DMS 273 treated with DMSO at 0.1 percent for 48 hours (cell line): ENCODE measurements at places on chromosomes 7 and 10.

DNA sequence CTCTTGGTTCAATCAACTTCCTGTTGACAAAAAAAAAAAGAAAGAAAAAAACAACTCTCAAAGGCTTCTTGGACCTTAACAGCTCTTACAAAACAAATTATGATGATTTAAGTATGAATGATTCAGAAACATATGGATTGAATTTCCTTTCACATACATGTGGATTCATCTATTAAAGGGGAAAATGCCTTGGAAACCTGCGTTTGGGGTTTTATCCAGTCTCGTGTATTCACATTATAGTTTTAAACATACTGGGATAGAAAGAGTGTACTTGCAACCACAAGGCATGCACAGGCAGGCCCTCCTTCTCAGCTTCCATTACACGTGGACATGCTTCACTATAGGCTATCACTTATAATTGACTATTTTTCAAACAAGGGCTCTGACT, 286.7 kb downstream of the INHBA start:
- no peak for DNase-seq

DNA sequence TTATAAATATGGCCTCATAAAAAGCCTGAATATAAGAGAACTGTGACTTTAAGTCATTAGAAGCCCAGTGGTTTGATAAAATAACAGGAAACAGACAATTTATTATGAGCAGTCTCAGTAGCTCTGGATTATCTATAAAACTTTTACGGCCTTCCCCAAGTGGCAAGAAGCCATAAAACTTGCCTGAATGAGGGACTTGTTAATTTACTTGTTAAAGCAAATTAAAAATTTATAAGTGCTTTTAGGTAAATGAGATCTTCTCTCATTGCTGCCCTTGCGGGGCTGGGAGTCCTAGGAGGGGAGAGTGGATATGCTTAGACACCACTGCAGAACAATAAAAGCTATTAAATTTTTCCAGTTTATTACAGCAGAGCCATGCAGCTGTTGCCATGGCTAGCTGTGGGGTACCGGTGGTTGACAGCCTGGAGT, 499.9 kb downstream of the AUTS2 start:
- no peak for DNase-seq

- no peak for DNase-seq
Observed at GRCh38 chr10:7239312-7239985, 171.4 kb downstream of the SFMBT2 start.

DNA sequence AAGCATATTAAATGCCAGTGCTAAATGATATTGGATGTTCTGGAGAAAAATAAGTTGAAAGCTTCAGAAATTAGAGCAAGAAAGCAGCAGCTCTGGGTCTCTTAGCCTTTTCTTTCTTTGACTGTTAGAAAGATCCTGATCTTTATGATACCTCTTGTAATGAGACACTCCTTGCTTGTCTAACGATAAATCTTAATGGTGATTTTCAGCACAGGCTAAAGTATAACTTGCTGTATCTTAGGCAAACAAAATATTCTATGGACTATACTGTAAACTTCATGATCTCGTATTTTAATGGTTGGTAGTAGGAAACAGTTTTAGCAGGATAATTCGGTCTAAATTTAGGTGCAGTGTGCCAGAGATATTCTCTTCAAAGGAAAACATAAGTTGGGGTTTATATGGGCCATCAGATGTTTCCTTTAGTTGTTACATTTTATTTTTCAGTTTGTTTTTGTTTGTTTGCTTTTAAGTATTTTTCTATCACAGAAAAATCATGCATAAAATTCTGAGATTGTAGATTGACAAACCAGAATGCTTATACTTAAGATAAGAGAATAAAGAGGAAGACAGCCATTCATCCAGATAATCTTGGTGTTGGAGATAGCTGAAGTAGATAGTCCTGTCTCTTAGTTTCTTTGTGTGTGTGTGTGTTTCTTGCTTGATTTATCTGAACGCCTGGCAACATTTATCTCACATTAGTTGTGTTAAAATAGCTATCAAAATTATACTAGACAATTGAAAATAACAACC, 4.7 kb downstream of the CASD1 start:
- DNase-seq: no peak

- DNase-seq: peak; percentile 66
Observed at GRCh38 chr7:32062150-32062549, 8.1 kb downstream of the PDE1C start.

- DNase-seq: no peak
Observed at GRCh38 chr7:34758111-34758601, 100.1 kb downstream of the NPSR1 start.

- no peak for DNase-seq
Observed at GRCh38 chr7:40101201-40101600, 33.2 kb downstream of the MPLKIP start.

DNA sequence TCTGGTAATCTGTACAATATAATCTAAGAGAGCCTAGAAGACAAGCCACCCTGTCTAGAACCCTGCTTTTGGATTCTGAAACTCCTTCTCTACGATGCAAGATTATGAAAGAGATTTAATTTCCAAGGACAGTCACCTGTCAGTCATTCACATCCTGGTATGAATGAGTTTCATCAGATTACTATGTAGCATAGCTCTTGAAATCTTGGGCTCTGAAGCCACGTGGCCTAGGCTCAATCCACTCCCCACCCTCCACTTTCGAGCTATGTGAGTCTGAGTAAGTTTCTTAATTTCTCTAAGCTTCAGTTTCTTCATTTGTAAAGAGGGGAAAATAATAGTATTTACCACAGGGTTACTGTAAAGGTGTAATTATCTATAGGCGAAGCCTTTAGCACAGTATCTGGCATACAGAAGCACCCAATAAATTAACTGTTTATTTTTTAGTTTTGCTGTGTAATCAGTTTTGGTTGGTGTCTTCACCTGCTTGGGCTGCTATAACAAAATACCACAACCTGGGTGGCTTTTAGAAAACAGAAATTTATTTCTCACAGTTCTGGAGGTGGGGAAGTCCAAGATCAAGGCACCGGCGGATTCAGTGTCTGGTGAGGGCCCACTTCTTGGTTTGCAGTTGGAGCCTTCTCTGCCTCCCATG, 71.3 kb downstream of the MYOF start:
- DNase-seq: no peak

- no peak for DNase-seq
Observed at GRCh38 chr10:74213571-74214162, 62.6 kb downstream of the ADK start.

- DNase-seq: no peak
Observed at GRCh38 chr7:105892387-105892786, 16.0 kb upstream of the ATXN7L1 start.

DNA sequence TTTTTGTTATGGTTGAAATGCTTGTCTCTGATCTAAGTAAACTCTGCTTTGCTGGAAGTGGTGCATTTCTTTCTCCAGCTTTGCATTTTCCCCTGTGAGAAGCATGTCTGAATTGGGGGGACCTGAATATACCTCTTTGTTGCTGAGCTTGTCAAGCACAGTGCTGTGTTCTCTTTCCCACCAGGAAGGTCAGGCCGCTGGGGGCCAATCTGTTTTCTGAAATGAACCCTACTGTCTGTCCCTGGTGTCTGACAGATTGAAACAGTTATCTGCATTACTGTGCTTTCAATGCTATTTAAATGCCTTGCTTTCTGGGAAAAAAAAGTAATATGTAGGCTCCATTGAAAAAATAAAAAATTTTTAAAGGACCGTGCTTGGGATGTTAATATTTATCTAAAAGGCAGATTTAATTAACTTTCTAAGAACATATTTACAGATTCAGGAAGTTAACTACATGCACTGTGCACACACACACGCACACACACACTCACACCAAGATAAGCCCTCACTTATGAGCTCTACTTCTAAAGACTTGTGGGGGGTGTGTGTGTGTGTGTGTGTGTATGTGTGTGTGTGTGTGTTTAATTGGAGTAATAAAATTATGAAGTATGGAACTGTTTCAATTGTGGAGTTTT, 127.0 kb upstream of the FZD1 start:
- DNase-seq: no peak

- DNase-seq: no peak
Observed at GRCh38 chr10:122263971-122264370, 7.1 kb upstream of the BTBD16 start.

DNA sequence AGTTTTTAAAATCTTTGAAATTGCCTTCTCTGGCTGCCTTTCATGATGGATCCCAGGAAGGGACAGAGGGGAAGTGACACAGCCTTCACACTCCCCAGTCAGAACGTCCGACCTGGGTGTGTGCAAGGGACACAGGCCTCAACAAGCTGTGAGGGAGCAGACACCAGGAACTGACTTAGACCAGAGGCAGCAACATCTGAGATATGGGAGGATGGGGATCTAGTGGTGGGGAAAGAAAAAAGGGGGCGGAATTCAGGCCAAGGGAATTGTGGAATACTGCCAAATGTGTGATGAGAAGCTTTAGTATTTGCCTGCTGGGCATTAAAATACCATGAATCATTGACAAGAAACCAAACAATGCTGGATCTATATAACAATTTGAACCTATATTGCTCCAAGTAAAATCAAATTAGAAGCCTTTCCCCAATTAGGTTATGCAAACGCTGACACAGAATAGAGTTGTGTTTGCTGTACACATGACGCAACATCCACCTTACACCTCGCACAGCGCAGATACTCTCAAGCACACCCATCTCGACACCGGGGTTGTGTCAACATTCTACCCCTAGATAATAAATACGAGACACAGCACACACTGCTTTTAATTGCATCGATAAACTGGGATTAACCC, 17.2 kb upstream of the MNX1 start:
- DNase-seq: no peak

DNA sequence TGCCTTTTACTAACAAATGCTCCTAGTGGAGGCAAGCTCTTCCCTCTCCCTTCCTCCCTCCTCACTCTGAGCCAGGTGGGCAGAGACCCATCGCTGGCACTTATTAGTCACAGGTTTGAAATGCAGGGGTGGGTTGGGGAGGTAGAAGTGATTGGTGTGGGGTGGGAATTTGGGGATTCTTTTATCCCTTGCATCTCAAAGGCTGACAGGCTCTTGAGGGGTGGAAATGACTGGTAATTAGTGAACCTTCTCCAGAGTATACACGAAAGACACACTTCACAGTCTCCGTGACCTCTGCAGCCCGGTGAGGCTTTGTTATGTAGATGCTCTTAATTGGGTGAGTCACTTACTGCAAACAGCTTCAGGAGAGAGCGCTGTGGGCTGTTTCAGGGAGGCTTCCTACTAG, 13.9 kb upstream of the LRMDA start:
- no peak for DNase-seq

DNA sequence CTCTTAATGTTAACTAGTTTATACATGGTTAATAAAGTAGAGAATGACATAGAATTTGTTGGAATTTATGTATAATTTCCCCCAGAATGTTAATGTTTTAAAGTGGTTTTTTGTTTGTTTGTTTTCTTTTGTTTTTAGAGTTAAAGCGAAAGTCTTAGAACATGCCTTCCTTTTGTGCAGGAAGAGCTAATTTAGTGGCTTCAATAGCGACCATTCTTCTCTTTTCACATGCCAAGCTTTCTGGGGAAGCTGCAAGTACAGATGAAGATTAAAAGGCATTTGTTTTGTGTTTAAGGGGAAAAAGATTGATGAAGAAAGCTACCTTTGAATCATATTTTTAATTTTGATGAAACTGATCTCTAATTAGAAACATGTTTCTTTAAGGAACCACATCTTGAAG, 256.3 kb upstream of the CSTF2T start:
- no peak for DNase-seq

DNA sequence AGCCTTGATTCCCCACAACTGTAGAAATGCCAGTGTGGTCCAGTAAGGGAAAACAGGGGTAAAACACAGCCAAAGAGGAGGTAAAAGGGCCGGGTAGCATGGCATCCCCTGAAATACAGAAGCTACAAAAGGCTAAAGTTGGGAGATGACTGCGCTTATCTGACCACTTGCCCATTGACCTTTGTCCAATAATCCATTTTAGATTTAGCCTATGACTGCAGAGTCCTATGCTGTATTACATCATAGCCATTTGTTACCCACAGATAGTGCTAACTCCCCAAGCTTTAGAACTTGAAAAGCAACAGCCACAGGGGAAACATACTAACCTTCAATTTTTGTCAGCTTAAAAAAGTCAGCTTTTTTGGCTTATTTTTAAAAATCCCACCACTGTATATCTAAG, 26.2 kb downstream of the MTPN start:
- DNase-seq: no peak

DNA sequence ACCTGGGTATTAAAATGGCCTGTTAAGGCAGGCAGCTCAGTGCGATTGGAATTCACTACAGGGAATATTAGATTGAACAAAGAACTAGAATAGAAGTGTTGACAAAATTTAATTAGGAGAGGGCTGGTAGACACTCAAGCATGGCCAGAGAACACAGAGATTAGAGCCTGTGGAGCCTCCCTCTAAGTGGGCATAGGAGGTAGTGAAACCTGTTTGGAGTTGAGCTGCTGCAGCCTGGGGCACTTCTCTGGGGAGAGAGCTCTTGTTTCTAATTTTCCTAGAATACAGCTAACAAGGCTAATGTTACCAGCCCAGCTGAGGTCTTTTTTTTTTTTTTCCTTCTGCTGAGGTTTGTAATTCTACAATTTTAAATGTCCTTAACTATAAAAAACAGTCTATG, 46.4 kb downstream of the TMEM168 start:
- no peak for DNase-seq

DNA sequence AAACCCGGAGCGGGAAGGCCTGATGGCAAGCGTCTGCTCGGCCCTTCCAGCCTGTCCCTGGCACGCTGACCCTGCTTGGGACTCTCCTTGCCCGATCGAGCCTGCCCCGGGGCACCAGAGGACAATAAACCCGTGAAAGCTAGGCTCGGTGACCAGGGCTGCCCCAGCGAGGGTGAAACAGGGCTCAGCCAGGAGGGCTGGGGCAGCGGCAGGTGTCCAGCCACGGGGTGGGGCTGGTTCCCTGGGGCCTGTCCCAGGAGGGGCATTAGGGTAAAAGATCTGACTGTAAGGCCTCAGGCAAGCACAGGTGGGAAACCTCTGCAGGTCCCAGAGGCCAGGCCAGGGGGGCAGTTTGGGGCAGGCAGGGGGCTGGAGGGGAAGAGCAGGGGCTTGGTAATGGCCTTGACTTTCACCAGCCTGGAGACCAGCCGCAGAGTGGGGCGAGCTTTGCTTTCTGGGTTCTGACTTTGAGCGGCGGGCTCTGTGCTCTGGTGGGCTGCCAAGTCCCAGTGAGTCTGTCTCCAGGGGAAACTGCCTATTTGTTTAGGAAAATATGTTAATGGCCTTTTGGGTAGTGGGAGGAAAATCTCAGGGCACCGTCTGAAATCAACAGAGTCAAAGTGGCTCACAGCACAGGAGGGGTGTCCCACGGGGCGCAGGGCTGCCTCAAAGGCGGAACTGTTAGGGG, 68.2 kb upstream of the INPP5A start:
- no peak for DNase-seq

DNA sequence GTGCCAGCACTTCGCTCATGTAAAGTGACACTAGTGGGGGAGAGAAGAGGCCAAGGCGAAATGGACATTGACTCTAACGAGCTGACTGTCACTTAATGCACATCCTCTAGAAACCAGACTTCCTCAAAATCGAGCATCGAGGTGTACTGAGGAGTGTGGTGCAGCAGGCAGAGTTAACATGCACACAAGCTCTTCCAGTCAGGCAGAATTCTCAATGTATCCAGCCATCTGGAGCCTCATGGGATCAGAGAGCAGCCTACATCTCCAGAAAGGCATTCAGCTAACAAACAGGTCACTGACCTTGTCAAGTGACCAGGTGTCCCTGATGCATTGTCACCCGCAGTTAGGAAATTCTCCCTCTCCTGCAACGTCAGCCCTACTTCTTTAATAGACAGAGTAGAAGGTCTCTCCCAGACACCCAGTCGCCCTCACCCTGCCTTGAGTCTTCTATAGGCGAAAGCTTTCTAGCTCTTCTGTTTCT, 259.8 kb upstream of the AOAH start:
- DNase-seq: no peak

- DNase-seq: no peak
Observed at GRCh38 chr7:5638994-5639393, 142.5 kb downstream of the RNF216 start.

GRCh38 chr7:150442811-150443210, 7.6 kb upstream of the GIMAP8 start:
- DNase-seq: no peak
